ENCODE measurements at places on chromosomes 1 and 21. TPM values are rescaled to one million over a fixed set of nuclear protein-coding genes. Genes with fewer than 3 reads are reported as not detected.
A peak's percentile ranks its signal among the peaks of the same experiment; 100 is the strongest.

DNA sequence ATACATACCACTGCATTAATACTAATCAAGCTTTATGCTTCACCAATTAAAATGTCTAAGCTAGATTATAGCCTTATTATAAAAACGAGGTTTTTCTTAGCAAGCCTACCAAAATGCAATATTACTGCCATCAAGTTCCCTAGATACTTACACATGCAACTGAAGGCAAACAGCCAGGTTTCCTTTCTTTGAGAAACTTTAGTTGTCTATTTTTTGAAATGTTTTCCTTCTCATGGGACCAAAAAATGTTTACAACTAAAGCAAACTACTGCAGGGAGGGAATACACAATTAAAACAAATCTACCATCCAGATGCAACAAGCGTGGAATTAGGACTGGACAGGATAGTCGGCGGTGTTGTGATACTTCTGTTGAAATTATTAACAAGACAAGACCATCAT lies 1.3 kb downstream of the ZNF644 start:
- no peak for DNase-seq

The HSD11B1 gene
- 0.75 TPM for total RNA-seq

DNA sequence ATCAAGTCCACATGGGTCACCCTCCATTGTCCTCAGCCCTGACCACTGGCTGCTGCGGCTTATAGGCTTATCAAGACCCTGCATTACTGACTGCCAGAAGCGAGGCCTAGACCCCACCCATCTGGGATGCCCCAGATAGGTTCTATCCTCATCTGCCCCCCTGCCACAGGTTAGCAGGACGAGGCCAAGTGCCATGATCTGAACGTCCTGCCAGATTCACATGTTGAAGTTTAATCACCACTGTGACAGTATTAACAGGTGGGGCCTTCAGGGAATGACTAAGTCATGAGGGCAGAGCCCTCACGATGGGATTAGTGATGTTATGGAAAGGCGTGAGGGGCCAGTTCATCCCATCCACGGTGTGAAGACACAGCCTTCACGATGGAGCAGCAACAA lies 6.2 kb upstream of the CPLANE2 start:
- no peak for DNase-seq

- DNase-seq, result no peak
Measured at GRCh38 chr1:7572654-7573152, 198.4 kb upstream of the VAMP3 start.

The AMY1A gene
- total RNA-seq, result not detected

- no peak for DNase-seq
Measured at GRCh38 chr21:26934383-26934782, 32.5 kb downstream of the ADAMTS5 start.

- no peak for DNase-seq
Measured at GRCh38 chr21:34122047-34122446, 48.7 kb downstream of the MRPS6 start.

- DNase-seq, result no peak
Measured at GRCh38 chr1:57989877-57990276, 556.6 kb downstream of the OMA1 start.

The LAMB3 gene
- total RNA-seq, result 1.6 TPM

DNA sequence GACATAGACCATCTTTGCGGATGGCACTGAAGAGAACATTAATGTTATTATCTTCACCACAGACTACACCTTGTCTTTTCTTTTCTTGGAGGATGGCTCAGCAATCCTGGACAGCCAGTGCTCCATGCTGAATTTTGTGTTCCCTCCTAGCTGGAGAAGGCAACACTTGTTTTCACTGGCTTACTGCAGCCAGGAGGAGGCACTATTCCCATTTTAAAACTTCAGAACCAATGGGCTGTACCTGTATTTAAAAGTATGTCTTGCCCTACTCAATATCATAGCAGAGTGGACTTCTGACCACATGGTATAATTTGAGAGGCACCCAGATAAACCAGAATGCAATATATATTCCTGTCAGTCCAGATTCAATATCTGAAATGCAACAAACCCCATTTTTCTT lies 53.3 kb upstream of the POGK start:
- no peak for DNase-seq

- no peak for DNase-seq
Measured at GRCh38 chr1:147781056-147781471, 20.7 kb upstream of the GJA5 start.

DNA sequence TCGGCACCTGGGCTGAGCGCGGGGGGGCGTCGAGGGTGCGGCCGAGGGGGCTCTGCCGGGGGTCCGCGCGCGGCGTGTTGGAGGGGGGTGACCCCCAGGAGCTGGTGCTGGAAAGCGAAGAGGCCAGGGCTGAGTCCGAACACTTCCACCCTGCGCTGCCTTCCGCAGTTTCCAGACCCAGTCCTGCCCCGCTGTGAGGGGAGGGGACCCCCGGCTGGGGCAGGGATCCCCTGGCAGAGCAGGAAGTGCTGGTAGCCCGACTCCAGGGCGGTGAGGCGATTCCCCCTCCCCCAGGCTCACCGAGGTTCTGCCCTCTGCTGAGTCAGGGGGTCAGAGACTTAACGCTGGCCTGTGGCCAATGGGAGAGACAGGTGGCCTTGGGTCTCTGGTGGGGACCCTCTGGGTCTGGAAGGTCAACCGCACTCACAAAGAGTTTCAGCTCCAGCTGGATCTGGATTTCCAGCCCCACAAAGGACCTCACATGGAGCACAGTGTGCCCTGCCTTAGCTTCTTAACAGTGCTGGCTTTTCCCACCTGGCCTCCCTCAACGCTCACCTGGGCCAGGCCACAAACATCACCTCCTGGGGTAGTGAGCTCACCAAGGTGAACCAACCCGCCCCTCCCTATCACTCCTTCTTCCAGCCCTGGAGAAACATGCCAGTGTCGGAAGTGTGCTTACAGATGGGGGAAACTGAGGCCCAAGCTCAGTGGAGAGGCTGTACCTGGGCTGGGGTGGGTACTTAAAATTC lies 39.8 kb upstream of the SYNC start:
- DNase-seq, result no peak

- no peak for DNase-seq
Measured at GRCh38 chr1:45012639-45013278, 705 bp downstream of the UROD start.

The SH2D2A gene
- total RNA-seq, result 186 TPM

The DDR2 gene
- 0.71 TPM for total RNA-seq

The TRIM46 gene
- 15.2 TPM for total RNA-seq

DNA sequence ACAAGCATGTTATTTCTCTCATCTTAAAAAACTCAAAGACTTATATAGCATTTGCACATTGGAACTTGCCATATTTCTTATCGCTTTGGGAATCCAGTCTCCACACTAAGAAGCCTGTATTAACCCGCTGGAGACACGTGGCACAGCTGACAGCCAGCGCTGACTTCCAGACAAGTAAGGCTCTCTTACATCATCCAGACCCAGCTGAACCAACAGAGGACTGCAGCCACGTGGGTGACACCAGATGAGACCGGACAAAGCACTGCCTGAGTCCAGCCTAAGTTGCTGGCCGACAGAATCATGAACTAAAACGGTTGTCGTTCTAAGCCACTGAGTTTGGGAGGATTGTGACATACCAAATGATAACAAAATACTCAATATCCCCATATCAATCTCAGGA lies 6.3 kb upstream of the CD247 start:
- no peak for DNase-seq

The C1QC gene
- total RNA-seq, result not detected

DNA sequence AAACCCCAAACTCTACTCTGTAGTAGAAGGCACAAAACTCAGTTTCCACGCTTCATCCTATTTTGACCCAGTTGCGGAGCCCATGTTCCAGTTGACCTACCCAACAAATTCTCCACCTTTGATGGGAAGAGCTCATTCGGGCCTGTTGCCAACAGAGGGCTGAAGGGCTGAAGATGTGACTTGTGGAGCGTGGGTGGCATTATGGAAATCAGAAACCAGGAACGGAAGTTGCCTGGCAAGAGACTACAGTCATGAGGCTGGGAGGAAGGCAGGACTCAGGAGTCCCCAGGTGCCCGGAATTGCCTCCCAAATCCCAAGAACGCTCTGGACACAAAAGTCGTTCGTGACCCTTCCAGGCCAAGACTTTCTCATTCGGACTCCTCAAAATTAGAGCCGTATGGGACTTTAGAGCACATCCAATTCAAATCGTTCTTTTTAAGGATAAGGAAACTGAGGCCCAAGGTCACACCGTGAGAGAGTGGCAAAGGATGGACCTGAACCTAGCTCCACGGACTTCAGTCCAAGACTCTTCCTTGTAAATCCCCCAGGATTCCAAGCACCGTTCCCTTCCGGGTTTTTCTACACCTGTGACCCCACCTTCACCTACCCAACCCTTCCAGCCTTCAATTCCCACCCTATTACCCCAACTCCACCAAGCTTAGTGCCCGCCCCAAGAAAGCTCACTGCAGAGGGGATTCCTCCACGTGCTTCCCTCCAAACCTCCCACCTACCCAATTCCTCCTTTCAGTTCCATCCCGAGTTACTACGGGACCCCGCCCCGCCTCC lies 739 bp downstream of the SMG5 start:
- DNase-seq, result peak; percentile 62

GRCh38 chr1:153944005-153944826 lies 2.3 kb downstream of the DENND4B start:
- DNase-seq, result no peak

The SLC19A2 gene
- total RNA-seq, result 4.0 TPM

GRCh38 chr1:225581186-225581585 lies 71.7 kb downstream of the ENAH start:
- no peak for DNase-seq

- DNase-seq, result no peak
Measured at GRCh38 chr1:156703336-156703735, 2.0 kb downstream of the CRABP2 start.

GRCh38 chr1:31944205-31945089 lies 6.3 kb upstream of the PTP4A2 start:
- no peak for DNase-seq

DNA sequence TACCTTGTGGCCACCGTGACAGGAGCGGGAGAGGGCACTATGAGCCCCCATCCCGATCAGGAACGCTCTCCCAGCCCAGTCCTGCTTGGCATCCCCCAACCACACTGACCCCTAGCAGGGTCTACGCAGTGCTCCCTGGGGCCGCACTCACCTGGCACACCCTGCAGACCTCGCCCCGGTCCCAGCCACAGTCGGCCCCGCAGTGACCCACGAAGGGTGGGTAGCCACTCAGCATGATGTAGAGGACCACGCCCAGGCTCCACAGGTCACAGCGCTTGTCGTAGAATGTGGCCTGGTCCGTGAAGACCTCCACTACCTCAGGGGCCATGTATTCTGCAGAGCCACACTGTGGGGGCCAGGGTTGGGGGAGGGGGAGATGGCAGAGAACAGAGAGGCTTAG lies 11.1 kb upstream of the KNCN start:
- no peak for DNase-seq

- no peak for DNase-seq
Measured at GRCh38 chr1:84947536-84948410, 49.1 kb downstream of the MCOLN2 start.

The RGS8 gene
- total RNA-seq, result not detected

The LRRC47 gene
- total RNA-seq, result 26.8 TPM

- DNase-seq, result peak; percentile 73
Measured at GRCh38 chr1:15501208-15502032, 22.6 kb downstream of the CASP9 start.

- DNase-seq, result no peak
Measured at GRCh38 chr1:163565166-163565565, 243.4 kb downstream of the NUF2 start.

- no peak for DNase-seq
Measured at GRCh38 chr1:211323156-211324063, 3.2 kb upstream of the TRAF5 start.

DNA sequence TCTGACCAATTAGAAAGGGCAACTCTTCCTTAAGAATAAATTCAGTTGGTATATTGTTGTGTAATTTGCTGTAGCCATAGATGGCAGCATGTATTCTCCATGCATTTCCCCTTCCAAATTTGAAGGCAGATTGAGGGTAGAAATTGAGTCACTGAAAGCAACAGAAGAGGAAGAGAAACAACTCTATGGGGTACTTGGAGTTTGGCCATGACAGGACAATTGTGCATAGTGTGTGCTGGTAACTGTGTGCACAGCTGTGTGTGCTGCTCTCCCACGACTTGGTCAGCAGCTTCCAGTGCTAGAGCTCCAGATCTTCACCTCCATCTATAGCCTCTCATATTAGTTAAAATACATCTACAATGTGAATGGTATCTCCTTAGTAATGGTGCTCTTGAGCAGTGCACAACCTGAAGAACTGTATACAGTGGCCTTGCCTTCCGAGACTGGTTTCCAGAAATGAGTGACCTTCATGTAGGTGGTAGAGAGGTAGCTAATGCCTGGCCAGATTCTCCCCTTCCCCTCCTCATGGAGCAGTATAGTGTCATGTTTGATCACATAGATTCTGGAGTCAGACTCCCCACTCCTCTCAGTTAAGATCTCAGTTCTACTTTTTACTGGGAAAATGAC lies 882 bp upstream of the FCAMR start:
- no peak for DNase-seq

Data from activated naive CD4-positive, alpha-beta T cell treated with anti-CD3 and anti-CD28 coated beads, Interleukin-2, amount 50 U/mL, for 72 hours (primary cell).